ENCODE measurements at places on chromosomes 5 and 9.

- no peak for DNase-seq
These were observed 14.4 kb downstream of the ELP1 start for GRCh38 chr9:108919517-108919916.

GRCh38 chr9:110128664-110129329 is 79.2 kb downstream of the C9orf152 start:
- DNase-seq = no peak

DNA sequence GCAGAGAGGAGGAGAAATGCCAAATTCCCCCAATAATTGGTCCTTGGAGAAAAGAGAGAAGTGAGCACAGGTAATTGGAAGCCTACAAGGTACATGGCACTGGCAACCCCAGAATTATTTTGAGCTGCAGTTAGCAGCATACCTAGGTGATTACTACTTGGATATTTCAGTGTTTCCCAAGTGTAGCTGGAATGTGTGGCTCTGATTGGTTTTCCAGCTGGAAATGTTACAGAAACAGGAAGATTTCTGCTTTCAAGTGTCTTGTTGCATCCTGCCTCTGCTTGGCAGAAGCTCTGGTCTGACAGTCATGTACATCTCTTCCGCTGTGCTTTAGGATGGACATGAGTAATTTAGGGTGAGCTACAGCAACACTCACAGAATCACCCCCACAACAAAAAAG is 262.1 kb downstream of the ENC1 start:
- no peak for DNase-seq

DNA sequence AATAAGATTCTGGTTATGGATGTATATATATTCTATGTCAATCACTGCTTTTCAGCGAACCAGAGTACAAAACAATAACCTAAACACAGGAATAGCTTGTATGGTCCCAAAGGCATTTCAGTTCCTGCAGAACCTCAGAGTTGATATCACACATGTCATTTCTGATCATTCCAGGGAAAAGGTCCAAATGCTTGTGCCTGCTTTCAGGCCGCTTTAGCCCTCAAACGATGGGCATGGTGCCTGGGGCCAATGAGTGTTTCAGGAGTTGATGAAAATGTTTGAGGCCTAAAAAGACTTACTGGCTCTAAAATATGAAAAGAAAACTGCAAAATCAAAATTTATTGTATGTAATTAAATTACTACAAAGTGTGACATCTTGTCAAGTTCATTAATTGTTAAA is 22.8 kb downstream of the ANGPTL2 start:
- DNase-seq = no peak

DNA sequence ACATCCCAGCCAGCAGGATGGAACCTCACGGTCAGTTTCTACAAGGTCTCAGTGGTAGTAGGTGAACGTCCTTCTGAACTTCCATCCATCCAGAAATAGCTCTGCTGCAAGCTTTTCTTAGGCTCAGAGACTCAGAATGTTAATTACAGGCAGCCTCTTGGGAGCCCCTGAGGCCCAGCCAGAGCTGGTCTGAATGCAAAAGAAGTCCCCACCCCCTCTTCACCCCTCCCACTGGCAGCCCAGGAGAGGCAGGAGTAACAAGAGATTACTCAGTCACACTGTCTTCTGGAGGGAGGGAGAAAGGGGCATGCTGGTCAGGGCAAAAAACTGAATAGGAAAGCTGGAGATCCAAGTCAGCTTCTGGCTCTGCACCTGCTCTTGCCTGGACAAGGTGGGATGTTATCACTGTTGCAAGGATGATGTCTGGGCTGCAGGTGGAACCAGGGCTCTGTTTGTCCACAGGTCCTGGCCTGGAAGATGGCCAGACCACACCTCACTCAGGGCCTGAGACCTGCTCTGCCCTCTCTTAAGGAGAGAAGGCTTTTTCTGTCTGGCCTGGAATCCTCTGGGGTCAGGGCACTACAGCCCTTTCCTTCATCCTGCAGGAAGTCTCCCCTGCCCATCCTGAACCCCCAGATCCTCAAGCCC is 9.1 kb downstream of the ENHO start:
- DNase-seq = no peak

DNA sequence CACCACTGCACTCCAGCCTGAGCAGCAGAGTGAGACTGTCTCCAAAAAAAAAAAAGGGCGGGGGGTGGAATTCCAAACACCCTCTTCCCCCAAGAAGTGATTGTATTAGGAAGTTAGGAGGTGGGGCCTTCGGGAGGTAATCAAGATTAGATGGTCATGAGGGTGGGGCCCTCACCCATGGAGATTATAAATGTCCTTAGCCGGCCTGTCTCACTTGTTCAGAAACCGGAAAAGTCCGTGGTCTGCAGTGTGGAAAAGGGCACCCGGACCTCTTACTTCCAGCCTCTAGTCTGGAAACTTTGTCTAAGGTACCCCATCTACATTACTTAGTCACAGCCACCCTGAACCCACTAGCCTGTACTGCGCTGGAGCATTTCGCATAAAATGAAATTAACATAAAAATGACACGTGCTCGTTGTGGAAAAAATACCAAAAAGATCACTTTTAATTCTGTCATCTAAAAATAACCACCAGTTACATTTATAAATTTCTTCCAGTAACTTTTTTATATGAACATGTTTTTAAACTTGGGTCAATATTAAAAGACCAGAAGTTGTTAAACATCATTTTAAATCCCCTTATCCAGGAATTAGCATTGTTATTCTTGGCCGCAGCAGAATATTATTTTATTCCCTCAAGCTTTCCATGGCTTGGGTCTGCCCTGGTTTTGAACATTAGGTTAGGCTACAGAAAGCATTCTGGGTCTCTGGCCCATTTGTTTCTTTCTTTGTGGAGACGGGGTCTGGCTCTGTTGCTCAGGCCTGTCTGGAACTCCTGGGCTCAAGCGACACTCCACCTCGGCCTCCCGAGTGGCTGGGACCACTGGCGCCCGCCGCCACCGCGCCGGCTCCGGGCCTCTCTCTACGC is 1.2 kb upstream of the CKS2 start:
- no peak for DNase-seq

DNA sequence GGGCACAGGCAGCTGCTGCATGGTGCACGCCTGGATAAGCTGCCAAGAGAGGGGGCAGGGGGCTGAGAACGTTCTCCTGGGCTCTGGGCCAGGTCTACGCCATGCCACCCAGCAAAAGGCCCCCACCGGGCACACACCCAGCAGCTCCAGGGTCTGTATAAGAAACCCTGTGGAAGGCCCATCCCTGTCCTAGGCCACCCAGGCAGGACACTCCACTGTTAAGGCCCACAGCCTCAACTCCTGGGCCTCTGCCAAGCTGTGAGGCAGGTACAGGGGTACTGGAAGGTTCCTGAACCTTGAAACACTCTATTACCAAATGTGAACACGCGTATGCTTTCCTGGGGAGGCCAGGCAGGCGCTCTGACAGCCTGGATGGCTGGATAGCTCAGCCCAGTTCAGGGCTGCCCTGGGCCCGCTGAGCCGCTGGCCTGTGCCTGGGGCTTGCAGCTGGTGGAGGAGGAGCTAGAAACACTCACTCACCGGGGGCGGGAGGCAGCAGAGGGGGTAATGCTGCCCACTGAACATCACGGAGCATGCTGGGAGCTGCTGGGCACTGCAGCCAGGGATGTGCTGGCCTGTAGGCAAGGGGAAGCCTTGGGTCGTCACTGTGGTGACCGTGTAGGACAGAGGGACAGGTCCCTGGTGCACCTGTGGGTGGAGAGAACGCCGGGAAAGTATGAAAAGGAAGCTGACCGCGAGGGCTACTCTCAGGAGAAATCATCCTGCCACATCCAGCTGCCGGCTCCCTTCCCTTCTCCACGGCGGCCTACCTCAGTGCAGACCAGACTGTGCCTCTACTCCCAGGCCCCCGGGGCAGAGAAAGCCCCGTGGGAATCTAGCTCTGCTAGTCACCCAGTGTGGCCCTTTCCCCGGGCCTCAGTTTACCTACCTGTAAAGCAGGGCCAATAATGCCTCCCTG is 6.0 kb downstream of the RNF44 start:
- no peak for DNase-seq

- DNase-seq = no peak
These were observed 420.8 kb upstream of the ACTBL2 start for GRCh38 chr5:57903458-57903857.

DNA sequence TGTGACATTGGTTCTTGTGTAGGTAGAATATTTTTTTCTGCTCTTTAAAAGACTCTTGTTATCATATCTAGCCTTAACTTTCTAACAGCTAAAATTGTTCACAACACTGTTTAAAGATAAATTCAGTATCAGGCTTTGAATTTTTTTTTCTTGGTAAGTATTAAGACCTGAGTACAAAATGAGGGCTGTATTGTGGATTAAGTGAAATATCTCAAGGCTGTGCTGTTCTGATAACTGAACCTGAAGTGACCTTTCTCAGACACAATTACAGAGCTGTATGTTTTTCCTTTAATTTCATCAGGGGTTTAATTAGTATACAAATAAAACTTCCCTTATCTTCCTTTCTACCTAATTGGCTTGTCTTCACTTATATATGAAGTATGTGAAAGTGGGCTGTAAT is 290.5 kb downstream of the CCDC171 start:
- no peak for DNase-seq

- DNase-seq = no peak
These were observed 53.8 kb downstream of the PDZD2 start for GRCh38 chr5:31692561-31693221.

GRCh38 chr9:124357721-124358361 is 57.4 kb downstream of the PSMB7 start:
- DNase-seq = no peak

- DNase-seq = no peak
These were observed 69.6 kb downstream of the ADAMTSL1 start for GRCh38 chr9:18543406-18544192.

DNA sequence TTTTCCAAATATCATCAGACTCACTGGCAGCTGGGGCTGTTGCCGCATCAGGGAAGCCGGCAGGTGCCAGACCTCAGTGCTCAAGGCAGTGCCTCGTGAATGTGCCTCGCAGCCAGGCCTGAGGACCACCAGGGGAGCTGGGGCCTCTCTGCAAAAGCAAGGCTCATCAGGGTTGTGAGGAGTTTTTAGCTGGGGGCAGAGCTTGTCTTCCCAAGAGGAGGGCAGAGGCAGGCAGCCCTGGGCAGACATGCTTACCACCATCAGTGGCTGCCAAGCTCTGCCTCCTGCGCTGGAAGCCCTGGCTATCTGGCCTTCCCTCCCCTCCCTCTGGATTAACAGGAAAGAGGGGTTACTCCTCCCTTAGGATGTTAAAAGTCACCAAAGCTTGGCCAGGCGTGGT is 8.8 kb upstream of the TBC1D9B start:
- DNase-seq = no peak
